ENCODE measurements at places on chromosomes 12 and 14.

GRCh38 chr12:88225776-88226175 lies 83.7 kb downstream of the TMTC3 start:
- no peak overlapping the region for H3K27ac ChIP-seq
- H3K4me1 ChIP-seq = no peaks in the 10 kb centered on the region
- H3K27me3 ChIP-seq = no peaks in the 10 kb centered on the region
- H3K4me3 ChIP-seq = no peak overlapping the region
- no peak for DNase-seq

DNA sequence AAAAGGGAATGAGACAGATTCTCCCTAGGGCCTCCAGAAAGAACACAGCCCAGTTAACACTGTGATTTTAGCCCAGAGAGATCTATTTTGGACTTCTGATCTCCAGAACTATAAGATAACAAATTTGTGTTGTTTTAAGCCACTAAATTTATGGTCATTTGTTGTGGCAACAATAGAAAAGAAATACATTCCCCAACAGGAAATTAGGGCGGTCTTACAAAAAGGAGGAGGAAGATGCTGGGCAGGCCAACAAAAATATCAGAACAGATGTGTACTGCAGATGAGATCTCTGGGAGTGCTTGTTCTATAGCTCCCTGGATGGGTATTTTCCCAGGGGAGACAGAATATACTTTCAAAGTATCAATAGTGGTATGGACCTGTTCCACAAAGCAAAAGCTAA lies 32.0 kb upstream of the SOCS2 start:
- no peak overlapping the region for H3K4me3 ChIP-seq
- no peaks in the 10 kb centered on the region for H3K27me3 ChIP-seq
- no peaks in the 10 kb centered on the region for H3K36me3 ChIP-seq
- H3K4me1 ChIP-seq = no peaks in the 10 kb centered on the region
- H3K27ac ChIP-seq = no peak overlapping the region

DNA sequence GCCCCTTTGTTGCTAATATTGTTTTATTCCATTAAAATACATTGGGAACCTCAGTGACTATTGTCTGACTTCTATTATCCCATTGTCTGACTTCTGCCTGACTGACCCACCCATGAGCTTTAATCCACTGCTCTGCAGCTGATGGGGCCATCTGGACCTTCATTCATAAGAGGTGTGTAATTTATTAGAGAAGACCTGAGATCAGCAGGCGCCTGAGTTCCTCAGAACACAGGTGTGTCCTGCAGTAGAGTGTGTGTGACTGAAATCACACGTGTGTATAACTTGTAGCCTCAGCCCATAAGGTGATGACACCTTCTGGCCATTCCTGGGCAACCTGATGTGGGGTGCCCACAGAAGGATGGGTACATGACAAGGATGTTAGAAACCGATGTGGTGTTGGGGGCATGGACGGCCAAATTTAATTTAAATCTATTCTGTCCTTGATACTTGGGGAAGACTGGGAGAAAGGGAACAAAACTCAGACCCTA lies 821.0 kb downstream of the TMEM121 start:
- no peaks in the 10 kb centered on the region for H3K36me3 ChIP-seq
- no peaks in the 10 kb centered on the region for H3K27me3 ChIP-seq
- no peak overlapping the region for H3K4me3 ChIP-seq
- H3K27ac ChIP-seq = no peak overlapping the region
- DNase-seq = no peak

DNA sequence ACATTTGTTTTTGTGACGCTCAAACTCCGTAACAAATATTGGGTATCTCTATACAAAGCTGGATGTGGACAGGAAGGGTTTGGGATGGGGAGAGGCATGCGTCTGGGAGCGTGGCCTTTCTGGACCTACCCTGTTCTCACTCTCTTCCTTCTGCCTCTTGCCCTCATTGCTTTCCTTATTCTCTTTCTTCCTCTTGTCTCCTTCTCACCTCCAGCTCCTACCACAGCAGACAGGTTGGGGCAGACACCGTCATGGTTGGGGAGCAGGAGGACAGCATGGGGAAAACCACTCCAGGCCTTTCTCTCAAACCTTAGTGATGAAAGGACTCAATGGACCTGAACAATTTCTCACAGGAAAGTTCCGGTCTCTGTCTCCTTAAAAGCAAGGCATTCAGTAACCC lies 465.3 kb downstream of the RAD51B start:
- no peak overlapping the region for H3K27ac ChIP-seq
- H3K4me1 ChIP-seq = no peaks in the 10 kb centered on the region
- no peaks in the 10 kb centered on the region for H3K27me3 ChIP-seq
- DNase-seq = no peak

- no peaks in the 10 kb centered on the region for H3K27me3 ChIP-seq
- no peaks in the 10 kb centered on the region for H3K36me3 ChIP-seq
- no peak overlapping the region for H3K27ac ChIP-seq
- H3K4me3 ChIP-seq = no peak overlapping the region
Measured at GRCh38 chr14:61331992-61332657, 10.7 kb downstream of the PRKCH start.

DNA sequence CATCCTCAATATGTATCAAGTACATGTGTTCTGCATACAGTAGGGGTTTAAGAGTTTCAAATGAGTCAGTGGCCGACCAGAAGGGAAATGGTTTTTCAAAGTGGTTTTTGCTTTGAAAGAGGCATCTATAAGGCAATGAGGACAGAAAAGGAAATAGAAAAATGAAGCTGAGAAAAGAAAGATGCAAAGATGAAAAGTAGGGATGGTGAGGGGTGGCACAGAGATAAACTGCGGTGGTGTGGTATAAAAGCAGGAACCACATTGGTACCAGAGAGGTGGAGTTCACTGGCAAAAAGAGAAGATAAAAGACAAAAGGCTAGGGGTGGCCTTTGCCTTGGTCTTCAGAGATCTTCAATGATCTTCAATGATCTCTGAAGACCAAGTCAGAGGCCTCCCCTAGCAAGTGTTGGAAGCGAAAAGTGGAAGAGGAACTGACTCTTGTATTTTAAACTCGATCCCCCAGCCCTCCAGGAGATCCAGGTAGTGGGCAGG lies 144.0 kb upstream of the KRR1 start:
- H3K27me3 ChIP-seq = no peaks in the 10 kb centered on the region
- no peak overlapping the region for H3K4me3 ChIP-seq
- H3K27ac ChIP-seq = peak overlapping the region; percentile 98
- H3K4me1 ChIP-seq = peaks cover 62% of the 10 kb centered on the region
- H3K36me3 ChIP-seq = no peaks in the 10 kb centered on the region
- no peak for DNase-seq

DNA sequence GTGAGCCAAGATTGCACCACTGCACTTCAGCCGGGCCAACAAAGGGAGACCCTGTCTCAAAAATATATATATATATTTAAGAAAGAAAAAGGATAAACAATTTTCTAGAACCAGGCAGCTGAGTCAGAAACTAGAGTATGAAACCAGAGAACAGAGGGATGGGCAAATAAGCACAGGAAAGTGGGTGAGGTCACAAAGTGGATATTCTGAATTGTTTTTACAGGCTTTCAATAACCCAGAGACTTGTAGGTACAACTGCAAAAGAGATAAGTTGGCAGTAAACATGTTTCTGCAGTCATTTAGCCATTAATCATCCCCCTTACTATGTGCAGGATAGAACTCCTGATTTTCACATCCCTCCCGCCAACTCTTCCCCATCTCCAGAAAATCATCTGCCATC lies 94.2 kb downstream of the BTG1 start:
- no peak overlapping the region for H3K27ac ChIP-seq
- H3K36me3 ChIP-seq = no peaks in the 10 kb centered on the region
- H3K4me1 ChIP-seq = peaks cover 11% of the 10 kb centered on the region
- no peaks in the 10 kb centered on the region for H3K27me3 ChIP-seq

GRCh38 chr14:67778792-67779191 lies 37.6 kb downstream of the ZFYVE26 start:
- H3K4me1 ChIP-seq = no peaks in the 10 kb centered on the region
- no peak overlapping the region for H3K4me3 ChIP-seq
- peaks cover 89% of the 10 kb centered on the region for H3K36me3 ChIP-seq
- H3K27ac ChIP-seq = no peak overlapping the region
- no peaks in the 10 kb centered on the region for H3K27me3 ChIP-seq

GRCh38 chr12:128662101-128662500 lies 161.7 kb downstream of the SLC15A4 start:
- no peak for DNase-seq
- no peaks in the 10 kb centered on the region for H3K36me3 ChIP-seq
- no peak overlapping the region for H3K27ac ChIP-seq
- H3K27me3 ChIP-seq = no peaks in the 10 kb centered on the region
- H3K4me1 ChIP-seq = no peaks in the 10 kb centered on the region

GRCh38 chr12:14768823-14769405 lies 34.4 kb downstream of the WBP11 start:
- H3K27ac ChIP-seq = peak overlapping the region; percentile 82
- no peak for DNase-seq
- no peaks in the 10 kb centered on the region for H3K27me3 ChIP-seq
- H3K4me1 ChIP-seq = no peaks in the 10 kb centered on the region
- H3K36me3 ChIP-seq = no peaks in the 10 kb centered on the region
- peak overlapping the region; percentile 68 for H3K4me3 ChIP-seq

DNA sequence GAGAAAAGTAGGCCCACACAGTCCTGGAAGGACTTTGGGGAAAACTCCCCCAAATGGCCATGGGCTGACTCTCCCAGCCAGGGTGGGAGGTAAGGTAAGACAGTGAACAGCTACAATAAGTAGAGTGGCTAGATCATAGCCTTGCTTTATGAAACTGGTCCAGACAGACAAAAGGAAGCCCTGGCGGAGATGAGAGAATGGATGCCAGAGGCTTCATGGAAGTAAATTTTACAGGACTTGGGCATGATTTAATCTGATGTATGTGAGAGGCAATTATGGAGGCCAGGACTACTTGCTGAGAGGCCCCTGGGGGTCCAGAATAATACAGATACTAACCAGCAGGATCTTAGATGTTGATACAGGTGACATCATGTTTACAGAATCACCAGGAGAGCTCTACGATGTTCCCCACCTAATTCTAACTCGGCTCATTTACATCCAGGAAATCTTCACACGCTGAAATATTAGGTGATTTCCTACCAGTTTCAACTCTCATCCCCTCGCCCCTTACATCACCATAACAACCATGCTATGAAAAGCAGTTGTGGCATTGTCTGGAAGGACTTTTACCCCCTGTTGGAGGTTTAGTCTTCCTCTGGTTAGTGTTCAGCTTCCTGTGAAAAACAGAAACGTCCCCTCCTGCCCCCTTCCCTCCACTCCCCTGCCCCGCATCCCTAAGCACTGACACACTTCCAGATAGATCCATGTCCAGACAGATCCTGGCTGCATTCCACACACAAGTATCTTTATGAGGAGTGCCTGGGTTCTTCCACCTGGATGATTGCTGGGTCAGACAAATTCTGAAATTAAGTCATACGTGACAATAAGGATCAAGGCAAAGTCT lies 39.5 kb upstream of the NT5DC3 start:
- peak; percentile 75 for DNase-seq
- H3K27me3 ChIP-seq = no peaks in the 10 kb centered on the region
- H3K36me3 ChIP-seq = no peaks in the 10 kb centered on the region

DNA sequence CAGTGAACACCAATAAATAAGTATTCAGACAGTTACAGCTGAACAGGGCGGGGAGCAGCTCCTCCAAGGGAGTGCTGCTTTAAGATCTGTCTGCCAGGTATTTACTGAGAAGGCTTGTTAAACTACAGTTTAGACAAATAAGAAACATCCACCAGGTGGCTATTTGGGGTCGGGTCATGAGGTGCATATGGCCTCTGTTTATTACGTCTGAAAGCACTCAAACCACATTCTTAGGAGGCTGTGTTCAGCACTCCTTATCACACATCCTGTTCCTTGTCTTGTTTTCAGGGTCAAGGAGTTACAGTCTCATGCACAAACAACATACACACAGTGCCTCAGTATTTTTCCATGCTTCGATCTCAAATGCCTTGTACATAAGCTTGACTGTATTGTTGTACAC lies 78.8 kb downstream of the KCNMB4 start:
- H3K27me3 ChIP-seq = no peaks in the 10 kb centered on the region
- no peak overlapping the region for H3K4me3 ChIP-seq
- no peaks in the 10 kb centered on the region for H3K36me3 ChIP-seq

DNA sequence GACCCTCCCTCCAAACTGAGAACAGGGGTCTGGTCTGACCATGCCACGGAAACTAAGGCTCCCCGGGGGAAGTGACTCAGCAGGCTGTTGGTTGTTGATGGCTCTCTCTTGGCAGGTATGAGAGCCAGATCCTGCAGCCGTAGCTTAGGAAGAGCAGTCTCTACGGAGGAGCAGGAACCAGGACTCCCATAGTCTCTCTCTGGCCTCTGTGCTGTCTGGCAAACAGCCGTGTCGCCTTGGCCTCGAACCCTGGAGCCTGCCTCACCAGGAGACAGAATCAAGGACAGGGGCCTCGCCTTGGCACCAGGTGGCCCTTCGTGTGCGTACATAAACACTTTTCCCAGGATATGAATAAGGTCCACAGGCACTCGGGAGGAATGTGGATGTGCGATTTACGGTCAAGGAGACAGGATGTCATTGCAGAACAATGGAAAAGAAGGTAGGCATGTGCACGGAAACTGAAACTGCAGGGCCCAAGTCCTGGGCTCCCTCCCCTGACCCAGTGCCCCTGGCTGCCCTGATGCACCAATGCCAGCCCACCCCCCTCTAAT lies 7.9 kb downstream of the VWF start:
- H3K27ac ChIP-seq = peak overlapping the region; percentile 25
- DNase-seq = no peak
- no peaks in the 10 kb centered on the region for H3K27me3 ChIP-seq
- no peak overlapping the region for H3K4me3 ChIP-seq
- H3K4me1 ChIP-seq = peaks cover 9% of the 10 kb centered on the region

DNA sequence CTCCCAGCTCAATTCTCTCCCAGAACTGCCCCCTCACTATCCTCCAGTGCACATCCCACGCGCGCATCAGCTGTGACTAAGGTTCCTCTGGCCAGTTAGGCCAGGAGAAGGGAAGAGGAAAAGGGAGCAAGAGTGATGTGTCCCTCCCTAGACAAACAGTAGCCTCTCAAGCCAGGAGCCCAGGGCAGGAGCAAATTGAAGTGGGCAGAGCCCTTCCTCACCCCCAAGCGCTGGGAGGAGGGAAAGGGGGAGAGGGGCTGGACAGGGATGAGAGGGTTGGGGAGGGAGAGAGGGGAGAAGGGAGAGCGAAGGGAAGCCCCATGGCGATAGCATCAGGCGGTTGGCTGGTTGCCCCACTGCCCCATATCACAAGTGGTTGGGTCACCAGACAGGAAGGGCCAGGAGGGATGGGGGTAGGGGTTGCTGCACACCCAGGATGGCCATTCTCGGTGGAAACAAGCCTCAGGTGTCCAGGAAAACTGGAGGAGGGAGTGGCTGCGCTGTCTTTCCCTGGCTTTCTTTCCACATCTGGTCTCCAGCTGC lies 1.1 kb downstream of the CD63 start:
- H3K27ac ChIP-seq = peak overlapping the region; percentile 95
- no peaks in the 10 kb centered on the region for H3K27me3 ChIP-seq
- peaks cover 14% of the 10 kb centered on the region for H3K4me1 ChIP-seq
- peak overlapping the region; percentile 74 for H3K4me3 ChIP-seq
- no peak for DNase-seq

DNA sequence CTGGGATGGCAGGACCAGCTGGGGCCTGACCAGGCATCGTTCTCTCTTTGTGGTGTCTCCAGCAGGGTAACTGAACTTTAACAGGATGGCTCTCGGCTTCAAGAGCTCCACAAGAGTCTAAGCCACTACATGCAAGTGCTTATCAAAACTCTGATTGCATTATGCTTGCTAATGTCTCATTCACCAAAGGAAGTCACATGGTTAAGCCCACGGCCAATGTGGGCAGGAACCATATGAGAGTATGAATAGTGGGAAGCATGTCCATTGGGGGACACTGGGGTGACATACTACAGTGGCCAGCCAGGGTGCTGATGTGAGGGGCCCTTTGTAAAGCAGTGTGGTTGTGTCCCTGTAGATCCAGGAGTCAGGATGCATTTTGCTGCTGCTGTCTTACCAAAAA lies 35.0 kb upstream of the KCNA5 start:
- H3K4me3 ChIP-seq = no peak overlapping the region
- DNase-seq = no peak
- H3K36me3 ChIP-seq = no peaks in the 10 kb centered on the region
- no peak overlapping the region for H3K27ac ChIP-seq

GRCh38 chr14:106505366-106505765 lies 979.0 kb downstream of the TMEM121 start:
- no peak for DNase-seq
- H3K4me3 ChIP-seq = no peak overlapping the region
- peaks cover 14% of the 10 kb centered on the region for H3K27me3 ChIP-seq
